ENCODE measurements at places on chromosomes 7 and 10. TPM values are rescaled to one million over a fixed set of nuclear protein-coding genes. Genes with fewer than 3 reads are reported as not detected.

GRCh38 chr10:23512355-23513058, 73.6 kb downstream of the OTUD1 start:
- no peak for DNase-seq
- no peak overlapping the region for H3K27ac ChIP-seq
- no peaks in the 10 kb centered on the region for H3K4me1 ChIP-seq

DNA sequence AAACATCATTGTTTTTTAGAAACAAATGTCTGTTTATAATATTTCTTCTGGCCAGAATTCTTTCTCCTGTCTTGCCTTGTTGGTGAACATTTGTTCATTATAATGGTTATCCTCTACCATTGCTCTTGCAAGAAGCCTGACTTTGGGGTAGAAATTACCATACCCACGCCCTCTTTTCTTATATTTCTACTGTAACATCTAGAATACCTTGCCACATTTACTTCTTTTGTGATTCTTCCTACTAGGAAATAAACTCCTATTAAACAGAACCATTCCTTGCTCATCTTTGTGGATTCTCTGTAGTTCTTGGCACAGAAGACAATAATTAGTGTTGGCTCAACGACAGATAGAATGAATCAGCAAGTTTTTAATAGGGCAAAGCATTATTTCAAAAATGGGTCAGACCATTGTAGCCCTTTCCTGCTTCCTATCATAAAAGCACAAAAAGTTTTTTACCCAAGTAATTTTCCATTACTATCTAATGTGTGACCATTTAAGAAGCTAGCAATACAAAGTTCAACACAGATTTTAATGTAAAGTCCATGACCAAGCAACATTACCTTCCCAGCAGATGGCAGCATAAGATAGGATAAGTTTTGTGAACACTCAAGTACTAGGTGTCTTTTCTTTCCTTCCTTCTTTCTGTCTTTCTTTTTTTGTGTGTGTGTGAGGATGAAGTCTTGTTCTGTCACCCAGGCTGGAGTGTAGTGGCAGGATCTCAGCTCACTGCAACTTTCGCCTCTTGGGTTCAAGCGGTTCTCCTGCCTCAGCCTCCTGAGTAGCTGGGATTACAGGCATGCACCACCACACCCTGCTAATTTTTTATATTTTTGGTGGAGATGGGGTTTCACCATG, 270.4 kb downstream of the HGF start:
- H3K4me3 ChIP-seq, result no peak overlapping the region
- no peaks in the 10 kb centered on the region for H3K4me1 ChIP-seq
- H3K27ac ChIP-seq, result no peak overlapping the region

GRCh38 chr10:90959826-90960225, 38.9 kb upstream of the ANKRD1 start:
- peaks cover 4% of the 10 kb centered on the region for H3K4me1 ChIP-seq
- no peaks in the 10 kb centered on the region for H3K36me3 ChIP-seq

Gene CHN2
- total RNA-seq, result 7.6 TPM

- DNase-seq, result no peak
- H3K36me3 ChIP-seq, result no peaks in the 10 kb centered on the region
- H3K4me1 ChIP-seq, result peaks cover 10% of the 10 kb centered on the region
- no peaks in the 10 kb centered on the region for H3K27me3 ChIP-seq
These were observed 65.4 kb downstream of the SGMS1 start for GRCh38 chr10:50558371-50558770.

DNA sequence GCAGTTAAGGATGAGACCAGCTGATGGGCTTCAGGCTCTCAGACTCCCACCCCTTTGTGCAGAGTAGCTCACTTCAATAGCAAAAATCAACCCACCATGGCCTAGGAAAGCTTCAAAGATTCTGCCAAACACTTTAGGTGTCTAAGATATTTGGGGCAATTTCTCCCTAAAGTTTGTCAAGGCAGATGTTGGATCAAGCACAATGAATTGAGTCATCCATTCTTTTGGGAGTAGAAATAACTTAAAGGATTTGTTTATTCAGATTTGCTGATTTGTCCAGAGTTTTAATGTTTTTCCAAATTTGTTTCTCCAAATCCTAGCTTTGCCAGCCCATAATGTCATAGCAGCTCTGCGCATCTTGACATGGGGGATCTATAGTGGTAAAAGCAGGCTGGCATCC, 855.1 kb downstream of the LRMDA start:
- H3K4me3 ChIP-seq, result no peak overlapping the region
- H3K27ac ChIP-seq, result no peak overlapping the region
- no peak for DNase-seq
- no peaks in the 10 kb centered on the region for H3K36me3 ChIP-seq

DNA sequence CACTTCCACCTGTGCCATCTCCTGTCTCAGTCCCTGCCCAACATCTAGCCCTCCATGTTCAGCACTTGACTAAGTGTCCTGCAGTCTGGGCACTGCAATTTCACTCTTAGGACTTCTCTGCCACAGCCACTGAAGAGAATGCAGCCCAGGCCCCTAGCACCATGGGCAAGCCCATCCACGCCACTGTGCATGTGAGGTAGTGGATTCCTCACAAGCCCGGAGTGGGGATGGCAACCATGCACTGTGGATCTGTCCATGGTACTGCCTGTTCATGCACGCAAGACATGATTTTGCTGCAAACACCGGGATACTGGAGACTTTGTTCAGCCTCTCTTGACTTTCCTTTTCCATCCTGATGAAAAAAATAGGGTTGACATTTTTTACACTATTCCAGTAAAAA, 12.3 kb downstream of the DDC start:
- no peak overlapping the region for H3K27ac ChIP-seq
- no peaks in the 10 kb centered on the region for H3K4me1 ChIP-seq
- H3K27me3 ChIP-seq, result no peaks in the 10 kb centered on the region
- H3K4me3 ChIP-seq, result no peak overlapping the region

Gene CCDC172
- total RNA-seq, result not detected

Gene CH25H
- 1.7 TPM for total RNA-seq

- no peaks in the 10 kb centered on the region for H3K27me3 ChIP-seq
- no peaks in the 10 kb centered on the region for H3K36me3 ChIP-seq
- no peak overlapping the region for H3K4me3 ChIP-seq
- no peak overlapping the region for H3K27ac ChIP-seq
- H3K4me1 ChIP-seq, result no peaks in the 10 kb centered on the region
- no peak for DNase-seq
These were observed 375.8 kb downstream of the HGF start for GRCh38 chr7:81394029-81394428.

Gene ASNS
- total RNA-seq, result 23.1 TPM

- H3K36me3 ChIP-seq, result peaks cover 4% of the 10 kb centered on the region
- no peak overlapping the region for H3K4me3 ChIP-seq
- H3K4me1 ChIP-seq, result peaks cover 2% of the 10 kb centered on the region
- no peaks in the 10 kb centered on the region for H3K27me3 ChIP-seq
- DNase-seq, result no peak
These were observed 136.4 kb downstream of the VTI1A start for GRCh38 chr10:112583236-112583939.

GRCh38 chr7:18387191-18387735, 108.3 kb upstream of the HDAC9 start:
- DNase-seq, result no peak
- no peaks in the 10 kb centered on the region for H3K36me3 ChIP-seq
- H3K27me3 ChIP-seq, result no peaks in the 10 kb centered on the region
- H3K4me3 ChIP-seq, result no peak overlapping the region
- H3K27ac ChIP-seq, result no peak overlapping the region
- H3K4me1 ChIP-seq, result peaks cover 3% of the 10 kb centered on the region

GRCh38 chr10:44973323-44974081, 5.1 kb downstream of the DEPP1 start:
- H3K36me3 ChIP-seq, result peaks cover 4% of the 10 kb centered on the region
- DNase-seq, result peak; percentile 46
- no peak overlapping the region for H3K4me3 ChIP-seq
- no peaks in the 10 kb centered on the region for H3K4me1 ChIP-seq
- no peaks in the 10 kb centered on the region for H3K27me3 ChIP-seq
- H3K27ac ChIP-seq, result peak overlapping the region; percentile 95

DNA sequence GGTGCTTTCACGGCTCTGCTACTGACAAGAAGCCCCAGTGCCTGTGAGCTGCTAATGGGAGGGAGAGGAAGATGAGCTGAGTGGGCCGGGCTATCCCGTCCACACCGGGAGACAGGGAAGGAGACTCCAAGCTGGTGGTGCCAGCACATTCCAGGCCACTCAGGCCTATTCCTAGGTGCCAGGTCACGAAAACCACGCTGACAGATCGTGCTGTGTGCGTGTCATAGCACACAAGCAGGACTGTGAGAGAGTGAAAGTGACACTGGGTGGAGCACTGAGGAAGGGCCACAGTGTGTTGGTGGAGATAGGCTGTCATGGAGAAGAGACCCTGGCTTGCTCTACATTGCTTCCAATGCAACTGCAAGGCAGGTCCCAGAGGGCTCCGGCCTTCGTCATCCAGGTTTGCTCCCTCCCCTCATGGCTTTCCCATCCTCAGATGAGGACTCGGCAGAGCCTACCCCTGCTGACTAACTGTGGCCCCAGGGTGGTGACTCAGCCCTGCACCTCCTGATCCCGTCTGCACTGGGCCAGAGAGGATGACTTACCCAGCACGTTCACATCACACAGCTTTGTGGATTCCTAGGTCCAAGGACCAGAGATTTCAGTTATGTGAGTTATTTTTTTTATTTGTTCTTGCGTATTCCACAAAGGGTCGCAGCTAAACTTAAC, 167.3 kb downstream of the EGFR start:
- H3K27me3 ChIP-seq, result no peaks in the 10 kb centered on the region
- H3K4me3 ChIP-seq, result no peak overlapping the region
- H3K36me3 ChIP-seq, result peaks cover 3% of the 10 kb centered on the region
- no peak overlapping the region for H3K27ac ChIP-seq
- H3K4me1 ChIP-seq, result no peaks in the 10 kb centered on the region

Gene AKR1C4
- not detected for total RNA-seq

Gene PAPOLB
- 0.26 TPM for total RNA-seq

DNA sequence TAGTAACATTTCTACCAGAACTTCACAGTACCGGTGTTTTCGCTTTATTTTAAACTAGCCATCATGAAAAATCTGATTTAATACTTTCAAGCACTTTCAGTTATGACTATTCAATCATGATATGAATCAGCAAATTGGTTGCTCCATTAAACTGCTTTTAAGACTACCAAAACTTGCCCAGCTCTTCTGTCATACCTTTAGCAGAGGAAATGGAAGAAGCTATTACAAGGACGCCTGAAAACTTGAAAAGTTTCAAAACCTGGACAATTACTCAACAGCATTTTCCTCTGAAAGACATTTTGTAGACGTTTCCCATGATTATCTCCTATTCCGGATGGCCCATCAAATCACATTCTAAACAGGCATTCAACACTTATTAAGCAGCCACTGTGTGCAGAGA, 2.0 kb downstream of the JAZF1 start:
- H3K27ac ChIP-seq, result no peak overlapping the region
- H3K36me3 ChIP-seq, result no peaks in the 10 kb centered on the region
- H3K4me1 ChIP-seq, result no peaks in the 10 kb centered on the region
- no peaks in the 10 kb centered on the region for H3K27me3 ChIP-seq

Gene CYP2E1
- 3.4 TPM for total RNA-seq

DNA sequence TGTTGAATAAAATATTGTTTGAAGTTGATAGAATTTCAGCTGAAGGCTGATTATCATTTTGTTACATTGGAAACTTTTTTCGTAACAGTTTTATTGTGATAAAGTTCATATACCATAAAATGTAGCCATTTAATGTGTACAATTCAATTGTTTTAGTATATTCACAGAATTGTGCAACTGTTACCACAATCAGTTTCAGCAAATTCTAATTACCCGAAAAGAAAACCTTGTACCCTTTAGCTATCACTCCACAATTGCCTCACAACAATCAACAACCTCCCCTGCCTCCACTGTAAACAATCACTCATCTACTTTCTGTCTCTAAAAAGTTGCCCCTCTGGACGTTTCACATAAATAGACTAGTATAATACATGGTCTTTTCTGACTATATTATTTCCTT, 179.7 kb upstream of the BET1 start:
- H3K36me3 ChIP-seq, result no peaks in the 10 kb centered on the region
- H3K4me3 ChIP-seq, result no peak overlapping the region
- no peaks in the 10 kb centered on the region for H3K4me1 ChIP-seq
- DNase-seq, result no peak
- H3K27me3 ChIP-seq, result no peaks in the 10 kb centered on the region

DNA sequence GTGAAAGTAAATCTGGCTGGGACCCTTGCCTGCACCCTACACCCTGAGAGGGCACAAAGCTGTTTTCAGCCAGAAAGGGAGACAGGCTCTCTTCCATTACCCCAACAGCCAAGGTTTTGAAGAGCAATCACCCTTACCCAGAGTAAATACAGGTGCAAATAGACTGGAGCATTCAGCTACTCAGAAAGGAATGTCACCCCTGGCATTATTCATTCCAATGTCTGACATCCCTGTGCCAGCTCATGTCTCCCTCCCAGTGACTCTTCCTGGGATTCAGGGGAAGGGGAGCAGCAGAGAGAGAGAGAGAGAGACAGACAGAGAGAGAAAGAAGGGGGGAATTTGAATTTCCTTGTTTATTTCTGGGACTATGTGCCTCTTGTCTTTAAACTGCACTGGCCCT, 611.8 kb downstream of the SORCS3 start:
- H3K4me1 ChIP-seq, result no peaks in the 10 kb centered on the region
- DNase-seq, result no peak
- H3K36me3 ChIP-seq, result no peaks in the 10 kb centered on the region
- no peak overlapping the region for H3K4me3 ChIP-seq
- H3K27ac ChIP-seq, result no peak overlapping the region
- no peaks in the 10 kb centered on the region for H3K27me3 ChIP-seq

DNA sequence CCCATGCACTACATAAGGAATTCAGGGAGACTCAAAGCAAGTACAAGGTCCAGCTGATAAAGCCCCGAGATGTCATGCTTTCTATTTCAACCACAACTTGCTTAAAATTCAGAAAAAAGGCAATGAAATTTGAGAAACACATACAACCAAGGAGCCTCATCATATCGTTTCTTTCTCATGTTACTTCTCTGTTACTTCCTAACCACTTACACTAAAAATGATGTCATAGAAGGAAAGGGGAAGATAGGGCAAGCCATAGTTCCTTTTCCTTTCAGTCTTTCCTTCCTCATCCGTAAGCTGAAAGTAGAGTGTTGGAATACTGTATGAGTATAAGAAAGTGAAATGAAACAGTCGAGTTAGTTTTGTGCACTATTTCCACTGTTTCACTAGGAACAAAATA, 27.9 kb upstream of the CDK14 start:
- no peak for DNase-seq
- H3K27me3 ChIP-seq, result no peaks in the 10 kb centered on the region
- no peaks in the 10 kb centered on the region for H3K4me1 ChIP-seq
- H3K4me3 ChIP-seq, result no peak overlapping the region
- H3K27ac ChIP-seq, result no peak overlapping the region
- no peaks in the 10 kb centered on the region for H3K36me3 ChIP-seq

Gene POT1
- total RNA-seq, result 23.0 TPM
